ENCODE measurements at places on chromosomes 1 and 21.

GRCh38 chr1:66210635-66211244, 323.2 kb upstream of the SGIP1 start:
- DNase-seq: no peak

GRCh38 chr1:17912491-17912890, 157.4 kb downstream of the ACTL8 start:
- no peak for DNase-seq

GRCh38 chr1:164971391-164971790, 385.1 kb downstream of the LMX1A start:
- no peak for DNase-seq

DNA sequence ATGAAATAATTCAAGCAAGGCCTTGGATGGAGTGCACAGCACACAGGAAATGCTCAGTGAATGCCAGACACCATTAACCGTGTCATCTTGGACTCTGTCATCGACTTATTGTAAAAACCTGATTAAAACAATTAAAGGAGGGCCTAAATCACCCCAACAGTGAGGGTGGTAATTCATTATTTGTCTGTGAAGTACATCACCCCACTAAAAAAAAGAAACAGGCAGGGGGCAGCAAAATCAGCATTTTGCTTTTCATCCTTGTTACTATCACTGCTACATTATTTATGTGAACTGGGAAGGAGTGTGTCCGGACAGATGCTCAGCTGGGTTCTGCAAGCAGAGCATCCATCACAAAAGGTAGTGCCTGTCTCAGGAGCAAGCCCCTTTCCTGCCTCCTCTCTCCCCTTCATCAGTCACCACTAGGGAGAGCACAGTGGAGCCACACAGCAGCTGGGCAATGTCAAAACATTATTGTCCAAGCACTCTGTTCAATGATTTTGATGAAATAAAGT, 98.5 kb downstream of the RERE start:
- DNase-seq: no peak

DNA sequence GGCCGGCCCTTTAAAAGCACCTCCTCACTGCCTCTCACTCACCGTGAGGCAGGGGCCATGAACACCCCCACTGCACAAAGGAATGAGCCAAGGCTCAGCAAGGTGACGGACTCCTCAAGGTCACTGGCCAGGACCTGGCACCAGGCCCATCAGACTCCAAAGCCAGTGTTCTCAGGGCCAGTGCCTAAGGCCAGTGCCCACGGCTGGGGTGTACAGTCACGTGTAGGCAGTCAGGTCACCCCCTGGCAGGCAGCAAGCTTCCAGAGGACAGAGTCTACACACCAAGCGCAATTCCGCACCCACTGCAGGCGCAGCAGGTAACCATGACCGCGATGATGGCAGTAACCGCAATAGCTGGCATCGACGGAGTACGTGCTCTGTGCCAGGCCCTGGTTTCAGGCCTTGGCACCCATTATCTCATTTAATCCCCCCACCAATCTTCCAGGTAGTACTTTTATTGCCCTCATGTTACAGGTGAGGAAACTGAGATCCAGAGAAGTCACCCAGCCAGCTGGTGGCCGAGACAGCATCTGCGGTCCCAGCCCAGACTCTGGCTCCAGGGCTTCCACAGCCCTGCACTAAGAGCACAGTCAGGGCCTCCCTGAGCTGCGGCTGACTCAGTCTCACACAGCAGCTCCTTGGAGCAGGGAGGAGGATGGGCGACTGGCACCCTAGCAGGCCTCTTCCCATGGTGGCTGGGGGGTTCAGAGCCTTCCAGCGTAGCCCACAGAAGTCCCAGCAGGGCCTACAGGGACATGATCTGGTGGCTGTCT, 27.0 kb downstream of the RAP1GAP start:
- DNase-seq: no peak

DNA sequence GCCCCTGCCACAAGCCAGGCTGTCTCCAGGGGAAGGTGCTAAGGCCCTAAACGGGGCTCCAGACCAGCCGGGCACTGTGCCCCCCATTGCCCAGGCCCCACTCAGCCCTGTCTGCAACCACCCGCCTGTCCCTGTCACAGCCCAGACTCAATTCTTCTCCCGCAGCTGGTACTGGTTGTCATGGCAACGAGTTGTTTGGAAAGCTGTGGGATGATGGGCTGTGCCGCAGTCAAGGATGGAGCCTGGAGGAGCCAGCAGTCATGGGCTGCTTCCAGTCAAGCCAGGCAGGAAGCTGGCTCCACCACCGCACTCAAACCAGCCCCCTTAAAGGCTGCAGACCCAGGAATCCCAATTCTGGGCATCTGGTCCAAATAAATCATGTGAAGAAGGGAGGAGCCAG, 4.2 kb downstream of the SPOCD1 start:
- no peak for DNase-seq

GRCh38 chr1:182299728-182300616, 91.6 kb downstream of the GLUL start:
- peak; percentile 58 for DNase-seq

DNA sequence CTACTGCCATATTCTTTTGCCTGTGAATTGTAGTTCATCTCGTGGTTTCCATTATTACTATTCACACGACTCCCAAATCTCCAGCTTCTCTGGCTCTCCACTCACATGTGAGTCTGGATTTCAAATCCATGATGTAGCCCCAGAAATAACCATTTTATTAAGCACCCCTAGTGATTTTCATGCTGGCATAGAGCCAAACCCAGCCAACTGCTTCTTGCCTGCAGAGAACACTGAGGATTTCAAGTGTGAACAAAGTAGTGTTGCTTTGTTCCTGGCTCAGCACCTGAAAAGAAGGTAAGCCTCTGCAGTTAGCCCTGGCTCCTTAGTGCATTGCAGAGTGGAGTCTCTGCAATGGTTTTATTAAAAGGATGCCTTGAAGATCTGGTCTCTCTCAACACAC, 25.9 kb downstream of the UTP25 start:
- DNase-seq: no peak

- DNase-seq: no peak
Measured at GRCh38 chr21:39466584-39466983, 14.8 kb downstream of the SH3BGR start.

- DNase-seq: no peak
Measured at GRCh38 chr1:50724626-50725286, 235.3 kb downstream of the FAF1 start.

- no peak for DNase-seq
Measured at GRCh38 chr21:35017256-35017655, 31.8 kb downstream of the RUNX1 start.

GRCh38 chr21:35096959-35097358, 47.9 kb upstream of the RUNX1 start:
- no peak for DNase-seq

- no peak for DNase-seq
Measured at GRCh38 chr1:175209493-175209921, 16.9 kb upstream of the KIAA0040 start.

- DNase-seq: peak; percentile 48
Measured at GRCh38 chr1:25148673-25149300, 83.5 kb downstream of the SYF2 start.

- DNase-seq: no peak
Measured at GRCh38 chr21:31556662-31557061, 102.8 kb upstream of the SOD1 start.

GRCh38 chr1:182674346-182675246, 9.8 kb downstream of the RGS8 start:
- no peak for DNase-seq

DNA sequence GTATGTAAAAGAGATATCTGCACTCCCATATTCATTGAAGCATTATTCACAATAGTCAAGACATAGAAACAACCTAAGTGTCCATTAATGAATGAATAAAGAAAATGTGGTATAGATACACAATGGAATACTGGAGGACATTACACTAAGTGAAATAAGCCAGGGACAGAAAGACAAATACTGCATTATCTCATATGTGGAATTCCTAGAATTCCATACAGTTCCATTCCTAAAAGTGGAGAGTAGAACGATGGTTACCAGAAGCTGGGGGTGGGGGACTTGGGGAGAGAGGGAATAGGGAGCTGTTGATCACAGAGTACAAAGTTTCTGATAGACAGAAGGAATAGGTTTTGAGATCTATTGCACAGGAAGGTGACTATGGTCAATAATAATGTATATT, 7.4 kb downstream of the TMED5 start:
- no peak for DNase-seq

DNA sequence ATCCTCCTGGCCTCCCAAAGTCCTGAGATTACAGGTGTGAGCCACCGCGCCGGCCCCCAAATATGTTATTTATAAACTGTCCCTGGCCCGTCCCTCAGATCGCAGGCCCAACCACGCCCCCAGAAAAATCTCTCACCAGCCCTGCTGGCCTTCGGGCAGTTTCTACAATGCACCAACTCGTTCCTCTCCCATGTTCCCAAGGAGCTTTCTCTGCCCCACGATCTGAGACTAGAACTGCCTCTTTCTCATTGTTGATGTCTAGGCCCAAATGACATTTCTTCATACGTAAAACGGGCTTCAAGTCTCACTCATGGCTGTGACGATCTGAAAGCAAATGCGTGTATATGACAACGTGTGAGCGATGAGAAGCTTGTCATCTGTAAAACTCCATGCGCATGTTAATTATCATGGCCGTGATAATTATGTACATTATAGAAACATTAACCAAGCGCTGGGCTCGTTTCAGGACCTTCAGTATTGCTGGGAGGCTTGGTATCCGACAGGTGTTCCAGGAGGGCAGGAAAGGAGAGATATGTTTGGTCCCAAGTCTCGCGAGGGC, 748 bp upstream of the NIPAL3 start:
- DNase-seq: peak; percentile 59
